ENCODE measurements at places on chromosomes 3 and 15. TPM values are rescaled to one million over a fixed set of nuclear protein-coding genes. Genes with fewer than 3 reads are reported as not detected.

Gene CCDC54
- total RNA-seq, result not detected

Gene CCR1
- not detected for total RNA-seq

Gene CTXN2
- total RNA-seq, result not detected

Gene GOLGA8R
- total RNA-seq, result 0.08 TPM

Gene CHRM5
- total RNA-seq, result not detected

Gene THSD4
- 2.6 TPM for total RNA-seq

Gene CDHR4
- not detected for total RNA-seq

Gene CSTA
- 0.88 TPM for total RNA-seq

Gene WNT7A
- not detected for total RNA-seq

Gene RBP2
- total RNA-seq, result not detected

Gene NSMCE3
- total RNA-seq, result 10.0 TPM

Gene GPR160
- total RNA-seq, result 0.39 TPM

Gene ST8SIA2
- not detected for total RNA-seq
